CD4-positive, alpha-beta T cell treated with Interleukin-1 beta for 1 hour (primary cell): ENCODE measurements at places on chromosomes 4 and X.

DNA sequence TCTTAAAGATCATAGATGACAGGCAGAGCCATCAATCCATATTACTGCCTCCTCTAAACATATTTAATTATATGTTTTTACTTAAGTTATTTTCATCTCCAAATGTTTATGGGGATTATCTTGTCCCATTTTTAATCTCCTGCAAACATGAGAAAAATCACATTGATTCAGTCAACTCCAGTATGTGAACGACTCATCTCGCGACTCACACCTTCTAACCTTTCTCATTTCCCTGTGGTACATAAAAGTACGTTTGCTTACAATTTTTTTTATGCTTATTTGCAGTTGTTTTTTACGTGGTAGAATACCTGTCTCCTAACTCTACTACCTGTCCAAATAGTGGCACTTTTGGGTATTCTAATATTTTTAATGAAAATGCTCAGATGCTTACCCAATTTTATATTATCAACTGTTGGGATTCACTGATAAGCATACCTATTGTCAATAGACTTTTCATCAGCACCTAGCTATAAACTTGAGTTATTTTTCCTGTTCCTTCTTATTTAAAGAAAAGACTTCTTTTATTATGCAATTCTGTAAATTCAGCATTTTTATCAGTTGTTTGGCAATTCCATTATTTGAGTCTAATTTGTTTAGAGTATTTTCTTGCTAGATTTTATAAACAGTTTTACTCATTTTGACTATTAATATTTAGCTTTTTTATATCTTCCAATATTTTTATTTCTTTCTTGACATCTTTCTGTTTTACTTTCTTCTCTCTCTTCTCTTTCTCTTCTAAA is 276.6 kb downstream of the ANK2 start:
- no peak for DNase-seq

- DNase-seq: no peak
These were observed 42.4 kb upstream of the MSANTD1 start for GRCh38 chr4:3206439-3207100.

GRCh38 chrX:42857766-42858165 is 79.8 kb upstream of the PPP1R2C start:
- DNase-seq: no peak

DNA sequence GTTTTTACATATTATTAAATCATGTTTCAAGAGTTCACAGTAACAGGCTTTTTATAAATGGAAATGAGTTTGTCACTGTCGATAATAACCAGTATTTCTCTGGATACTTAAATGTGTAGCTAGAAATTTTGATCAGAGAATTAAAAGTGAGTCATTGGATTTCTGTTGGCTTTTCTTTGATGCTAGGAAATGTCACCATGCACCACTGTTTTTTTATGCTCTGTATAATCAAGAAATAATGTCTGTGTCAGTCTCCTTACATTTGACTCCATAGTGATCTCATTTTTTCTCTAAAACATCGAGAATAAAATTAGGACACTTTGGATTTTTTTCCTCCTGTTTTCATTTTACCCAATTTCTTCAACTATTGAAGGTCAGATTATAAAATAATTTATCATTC is 234.2 kb downstream of the RAPGEF2 start:
- DNase-seq: no peak

DNA sequence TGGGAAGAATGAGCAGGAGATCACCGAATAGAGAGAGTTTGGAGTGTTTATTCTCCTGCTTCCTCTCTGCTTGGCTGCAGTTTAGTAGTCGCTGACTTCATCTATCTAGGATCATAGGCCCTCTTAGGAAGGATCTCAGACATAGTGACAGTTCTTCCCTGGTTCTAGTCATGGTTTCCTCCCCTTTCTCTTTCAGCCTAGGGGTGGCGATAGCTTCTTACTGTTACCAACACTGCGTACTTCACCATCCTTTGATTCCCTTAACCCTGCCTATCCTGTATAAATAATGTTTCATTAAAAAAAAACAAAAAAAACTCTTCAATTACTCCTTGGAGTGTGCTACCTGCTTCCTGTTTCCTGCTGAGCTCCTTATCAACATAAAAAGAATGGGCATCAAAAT is 103.8 kb downstream of the DDX53 start:
- DNase-seq: no peak

DNA sequence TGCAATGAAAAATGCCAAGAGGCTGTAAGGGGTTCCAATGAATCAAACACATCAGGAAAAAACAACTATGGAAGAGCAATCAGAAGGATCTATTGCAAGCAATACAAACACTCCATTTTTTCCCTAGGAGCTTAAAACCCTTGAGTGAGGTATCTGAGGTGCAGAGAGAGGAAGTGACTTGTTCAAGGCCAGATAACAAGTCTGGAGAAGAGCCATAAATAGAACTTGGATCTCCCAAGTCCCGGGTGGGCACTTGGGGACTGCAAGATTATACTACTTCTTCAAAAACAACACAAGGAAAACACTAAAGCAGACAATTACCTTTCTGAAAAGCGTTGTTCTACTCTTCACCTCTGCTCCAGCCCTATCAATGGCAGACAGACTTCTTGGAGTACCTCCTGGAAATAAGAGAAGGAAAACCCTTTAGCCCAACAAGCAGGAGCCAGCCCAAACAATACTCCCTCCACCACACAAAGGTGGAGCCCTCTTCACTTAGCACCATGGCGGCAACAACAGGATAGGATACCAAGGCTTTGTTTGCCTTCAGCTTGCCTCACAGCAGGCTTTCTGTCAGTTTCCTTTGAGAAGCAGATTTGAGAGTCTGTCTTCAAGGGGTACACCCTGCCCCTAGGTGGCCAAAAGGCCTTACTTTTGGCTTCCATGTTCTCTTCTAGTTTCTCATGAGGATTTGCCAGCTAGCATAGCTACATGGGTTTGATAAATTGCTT is 26.0 kb downstream of the AIFM1 start:
- DNase-seq: no peak
